ENCODE measurements at places on chromosomes 11 and 22.

DNA sequence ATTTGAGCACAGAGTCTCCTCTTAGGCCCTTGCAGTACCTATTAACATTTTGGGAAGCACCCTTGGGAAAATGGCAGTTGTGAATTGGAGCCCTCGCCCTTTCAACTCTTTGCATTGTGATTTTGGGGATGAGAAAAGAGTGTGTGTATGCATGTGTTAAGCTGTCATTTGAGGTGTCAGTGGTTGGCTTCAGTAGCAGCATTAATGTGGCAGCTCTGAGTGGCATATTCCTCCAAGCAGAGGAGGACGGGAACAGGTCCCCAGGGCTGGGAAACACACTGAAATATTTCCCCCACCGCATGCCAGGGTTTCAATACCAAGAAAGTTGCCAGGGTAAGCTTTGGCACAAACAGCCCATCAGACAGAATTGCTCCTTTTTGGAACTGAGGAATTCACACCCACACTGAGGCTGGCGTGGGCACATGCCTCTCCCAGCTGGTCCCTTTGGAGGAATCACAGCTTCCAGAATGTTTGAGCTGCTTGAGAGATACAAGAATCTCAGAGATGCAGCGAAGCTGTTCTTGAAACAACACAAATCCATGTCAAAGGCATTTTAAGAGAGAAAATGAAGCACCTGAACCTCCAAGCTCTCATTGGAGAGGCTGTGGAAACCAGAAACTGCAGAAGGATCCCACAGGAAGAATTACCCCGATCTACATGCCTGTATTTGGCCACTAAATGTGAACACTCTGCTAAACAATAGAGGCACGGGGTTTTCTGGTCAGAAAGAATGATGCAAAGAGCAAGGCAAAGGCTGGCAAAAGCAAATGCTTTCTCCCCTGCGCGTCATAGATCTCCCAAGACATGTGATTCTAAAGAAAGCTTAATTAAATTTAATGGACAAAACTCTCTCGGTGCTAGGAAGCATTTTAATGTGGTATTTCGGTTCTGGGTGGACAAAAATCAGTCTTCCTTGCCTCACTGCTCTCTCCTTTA lies 67.2 kb upstream of the RCN1 start:
- no peak for DNase-seq

- DNase-seq, result no peak
Measured at GRCh38 chr22:22245256-22245909, 797 bp downstream of the VPREB1 start.

- no peak for DNase-seq
Measured at GRCh38 chr11:34986883-34987520, 70.6 kb downstream of the PDHX start.

DNA sequence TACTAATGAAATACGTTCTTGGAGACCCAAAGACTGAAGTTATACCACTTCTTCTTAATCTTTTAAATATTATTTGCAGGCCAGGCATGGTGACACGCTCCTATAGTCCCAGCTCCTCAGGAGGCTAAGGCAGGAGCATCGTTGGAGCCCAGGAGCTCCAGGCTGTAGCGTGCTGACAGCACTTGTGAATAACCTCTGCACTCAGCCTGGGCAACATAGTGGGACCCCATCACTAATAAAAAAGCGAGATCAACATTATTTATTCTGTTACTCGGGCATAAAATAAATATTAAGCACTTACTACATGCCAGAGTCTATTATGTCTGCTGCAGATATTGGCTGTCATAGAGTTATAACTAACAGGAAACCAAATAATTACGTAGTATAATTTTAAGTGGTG lies 720 bp upstream of the MED17 start:
- DNase-seq, result no peak

GRCh38 chr11:18704045-18704645 lies 5.6 kb downstream of the TMEM86A start:
- no peak for DNase-seq

GRCh38 chr22:43170131-43170480 lies 16.8 kb downstream of the TTLL12 start:
- no peak for DNase-seq

- no peak for DNase-seq
Measured at GRCh38 chr11:123885570-123885969, at the start of gene TMEM225. Gene TMEM225, minus strand, starts transcription at chr11:123885670. Its CDS starts 245 bp downstream, at chr11:123885425.

- no peak for DNase-seq
Measured at GRCh38 chr11:75425422-75425821, 7.6 kb downstream of the KLHL35 start.

GRCh38 chr11:95599959-95600586 lies 189.5 kb downstream of the FAM76B start:
- DNase-seq, result no peak

DNA sequence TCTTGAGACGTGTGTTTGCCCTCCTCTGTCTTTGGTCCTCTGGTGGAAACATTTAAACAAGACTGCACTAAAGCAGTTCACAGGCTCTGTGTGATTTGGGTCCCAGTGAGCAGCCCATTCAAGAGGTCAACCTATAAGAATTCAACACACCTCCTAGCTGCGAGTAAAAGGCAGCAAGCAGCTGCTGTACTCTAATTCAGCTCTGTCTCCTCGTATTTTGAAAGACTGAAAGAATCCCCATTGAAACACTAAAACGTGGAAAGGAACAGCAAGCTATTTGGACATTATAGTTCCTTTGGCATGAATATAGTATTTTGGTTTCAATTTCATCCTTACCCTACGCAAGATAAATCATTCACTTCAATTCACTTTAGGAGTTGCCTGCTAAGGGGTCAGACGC lies 1046.7 kb downstream of the DLG2 start:
- DNase-seq, result no peak

GRCh38 chr22:26718905-26719304 lies 61.5 kb downstream of the MIAT start:
- DNase-seq, result no peak

DNA sequence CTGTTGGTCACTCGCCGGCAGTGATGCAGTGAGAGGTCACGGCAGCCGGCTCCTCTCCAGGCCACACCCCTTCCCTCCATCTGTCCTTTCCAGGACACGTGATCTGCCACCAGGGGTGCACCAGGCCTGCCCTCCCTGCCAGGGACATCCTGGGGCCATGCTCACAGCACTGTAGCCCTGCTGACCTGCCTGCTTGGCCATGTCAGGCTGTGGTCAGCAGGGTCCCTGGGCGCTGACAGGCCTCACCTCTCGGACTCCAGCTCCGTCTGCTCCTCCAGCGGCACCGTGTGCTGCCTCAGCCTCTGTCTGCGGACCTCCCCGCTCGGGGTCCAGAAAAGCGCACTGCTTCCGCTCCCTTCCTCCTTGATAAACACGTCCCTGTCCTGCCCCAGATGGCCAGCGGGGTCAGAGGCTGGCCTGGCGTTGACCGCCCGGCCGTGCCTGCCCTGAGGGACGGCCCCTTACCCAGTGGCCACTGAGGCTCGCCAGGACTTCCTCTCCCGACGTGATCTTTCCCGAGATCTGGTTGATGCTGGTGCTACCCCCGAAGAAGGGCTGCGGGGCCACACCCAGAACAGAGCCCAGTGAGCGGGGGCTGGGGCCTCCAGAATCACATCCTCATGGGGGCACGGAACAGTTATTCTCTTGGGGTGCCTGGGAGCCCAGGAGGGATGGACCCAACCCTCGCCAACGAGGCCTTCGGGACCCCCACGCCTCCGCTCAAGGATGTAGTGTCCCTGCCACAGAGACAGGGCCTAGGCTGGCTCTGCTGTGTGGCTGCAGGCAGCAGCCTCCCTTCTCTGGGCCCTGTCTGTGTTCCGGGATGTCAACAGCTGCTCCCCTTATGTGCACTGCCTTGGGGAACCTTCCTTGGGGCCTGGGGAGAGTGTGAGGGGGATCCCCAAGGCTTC lies 36.3 kb upstream of the CARS1 start:
- DNase-seq, result no peak

GRCh38 chr22:45503816-45504372 lies 1.2 kb downstream of the FBLN1 start:
- DNase-seq, result no peak

GRCh38 chr11:114097832-114098231 lies 38.3 kb downstream of the ZBTB16 start:
- no peak for DNase-seq

DNA sequence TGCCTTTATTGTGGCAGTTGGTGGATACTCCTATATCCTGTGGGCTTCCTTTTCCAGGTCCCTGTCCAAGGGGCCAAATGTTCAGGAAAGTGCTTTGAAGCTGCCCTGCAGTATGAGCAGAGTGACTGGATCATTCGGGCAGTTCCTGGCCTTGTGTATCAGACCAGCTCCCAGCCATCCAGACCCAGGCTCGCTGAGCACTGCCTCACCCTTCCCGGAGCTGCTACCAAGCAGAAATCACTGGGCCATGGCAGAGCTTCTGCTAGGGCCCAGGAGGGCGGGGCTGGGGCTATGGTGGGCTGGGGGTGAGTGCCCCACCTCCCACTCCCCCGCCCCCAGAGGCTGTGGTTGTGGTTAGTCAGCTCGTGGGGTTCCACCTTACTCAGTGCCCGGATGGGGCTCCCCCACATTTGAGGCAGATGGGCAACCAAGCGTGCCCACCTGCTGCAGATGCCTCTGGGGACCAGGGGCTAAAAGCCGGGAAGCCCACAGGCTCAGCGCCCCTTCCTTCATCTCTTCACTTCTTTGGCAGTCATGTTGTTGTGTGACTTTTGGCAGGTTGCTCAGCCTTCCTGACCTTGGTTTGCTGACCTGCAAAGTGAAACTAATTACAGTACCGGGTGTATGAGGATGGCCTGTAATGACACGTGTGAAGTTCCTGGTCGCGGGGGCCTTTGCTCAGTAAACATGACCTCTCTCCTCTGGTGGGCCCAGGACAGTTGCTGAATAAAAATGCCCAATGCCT lies 2.1 kb upstream of the LRRC32 start:
- DNase-seq, result no peak

GRCh38 chr22:46801826-46802607 lies 39.6 kb downstream of the TBC1D22A start:
- DNase-seq, result no peak

DNA sequence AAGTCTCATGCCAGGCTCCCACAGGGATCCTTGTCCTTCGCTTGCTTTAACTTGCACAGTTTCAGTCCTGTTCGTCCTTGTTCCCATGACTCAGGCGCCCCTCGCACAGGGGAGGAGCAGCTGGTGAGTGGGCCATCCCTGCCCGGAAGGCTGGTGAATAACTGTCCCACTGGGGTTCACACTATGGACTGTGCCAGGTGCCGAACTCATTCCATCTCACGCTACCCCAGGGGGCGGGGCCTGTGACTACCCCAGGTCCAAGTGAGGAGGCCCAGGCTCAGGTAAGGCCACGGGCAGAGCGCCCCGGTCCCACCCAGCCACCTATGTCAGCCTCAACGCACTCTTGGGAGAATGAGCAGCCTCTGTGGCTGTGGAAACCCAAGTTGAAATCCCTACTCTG lies 7.2 kb upstream of the CARD10 start:
- no peak for DNase-seq

- no peak for DNase-seq
Measured at GRCh38 chr11:6505577-6506240, 8.6 kb downstream of the DNHD1 start.

GRCh38 chr11:76280151-76280881 lies 74.0 kb upstream of the WNT11 start:
- DNase-seq, result no peak

DNA sequence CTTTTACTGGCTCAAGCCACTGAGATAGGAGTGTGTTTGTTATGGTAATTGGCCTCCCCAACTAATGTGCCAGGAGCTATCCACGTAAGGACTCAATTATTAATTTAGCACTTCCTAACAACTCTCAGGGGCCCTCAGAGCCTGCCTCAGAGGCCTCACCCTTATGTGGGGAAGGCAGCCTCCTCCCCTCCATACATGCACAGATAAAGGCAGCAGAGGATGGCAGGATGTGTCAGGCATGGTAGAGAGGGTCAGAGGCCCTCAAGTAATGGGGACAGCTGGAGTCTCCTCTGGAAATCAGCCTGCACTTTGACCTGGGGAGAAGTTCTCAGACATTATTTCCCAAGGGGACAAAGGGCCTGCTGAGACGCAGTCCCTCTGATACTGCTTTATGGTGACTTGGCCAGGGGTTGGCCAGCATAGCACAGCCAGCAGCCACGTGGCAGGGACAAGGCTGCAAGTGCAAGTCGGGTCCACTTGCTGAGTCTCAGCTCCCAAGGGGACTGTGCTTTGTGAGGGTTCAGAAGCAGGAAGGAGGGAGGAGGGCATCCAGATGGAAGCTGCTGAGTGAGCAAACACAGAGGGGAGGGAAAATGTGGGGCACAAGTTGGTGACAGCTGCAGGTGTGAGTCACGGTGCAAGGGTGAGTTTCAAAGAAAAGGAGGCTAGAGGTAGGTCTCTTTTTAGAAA lies 17.0 kb downstream of the MOGAT2 start:
- DNase-seq, result no peak

DNA sequence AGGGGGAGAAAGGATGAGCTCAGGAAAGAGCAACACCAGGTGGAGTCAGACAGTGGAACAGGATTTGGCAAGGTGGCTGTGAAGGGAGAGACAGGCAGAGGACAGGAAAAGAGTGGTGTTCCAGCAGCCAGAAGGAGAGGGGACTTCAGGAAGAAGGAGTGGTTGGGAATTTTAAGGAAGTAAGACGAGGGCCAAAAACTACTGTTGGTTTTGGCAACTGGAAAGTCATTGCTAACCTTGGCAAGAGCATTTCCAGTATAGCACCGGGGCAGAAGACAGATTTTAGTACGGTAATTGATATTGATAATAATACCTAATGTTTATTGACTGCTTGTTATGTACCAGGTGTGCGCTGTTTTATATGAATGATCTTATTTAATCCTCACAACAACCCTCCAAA lies 15.4 kb upstream of the DDX6 start:
- no peak for DNase-seq

GRCh38 chr11:68411501-68411991 lies 49.0 kb upstream of the PPP6R3 start:
- no peak for DNase-seq

GRCh38 chr11:64181506-64182411 lies 4.2 kb upstream of the STIP1 start:
- DNase-seq, result no peak

DNA sequence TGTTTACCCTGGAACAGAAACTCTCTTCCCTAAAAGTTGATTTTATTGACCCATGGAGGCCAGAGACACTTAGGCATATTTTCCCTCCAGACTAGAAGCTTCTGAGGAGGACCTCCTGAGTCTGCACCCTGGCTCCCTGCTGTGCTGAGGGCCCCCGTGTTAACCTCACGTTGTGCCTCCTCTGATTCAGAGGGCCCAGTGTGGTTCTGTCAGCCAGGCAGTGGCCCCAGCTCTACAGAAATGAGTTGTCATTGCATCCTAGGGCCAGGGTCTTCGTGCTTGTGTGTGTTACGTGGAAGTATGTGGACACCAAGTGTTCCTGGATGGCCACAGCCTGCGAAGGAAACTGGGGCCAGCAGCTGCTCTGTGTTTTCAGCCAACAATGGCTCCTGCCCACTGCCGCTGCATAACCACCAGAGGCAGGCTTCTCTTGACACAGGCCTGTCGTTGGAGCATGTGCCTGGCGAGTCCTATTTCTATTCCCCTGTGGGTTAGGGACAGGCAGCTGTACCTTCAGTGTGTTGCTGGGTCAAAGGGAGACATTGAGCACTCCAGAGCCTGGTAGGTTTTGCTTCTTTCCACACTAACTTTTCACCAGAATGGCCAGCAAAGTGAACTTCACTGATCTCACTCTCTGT lies 44.5 kb downstream of the MED15 start:
- no peak for DNase-seq

- no peak for DNase-seq
Measured at GRCh38 chr11:127470306-127470884, 469.8 kb upstream of the KIRREL3 start.
